Cardiac fibroblast (primary cell): ENCODE measurements at places on chromosomes 6 and 20.

DNA sequence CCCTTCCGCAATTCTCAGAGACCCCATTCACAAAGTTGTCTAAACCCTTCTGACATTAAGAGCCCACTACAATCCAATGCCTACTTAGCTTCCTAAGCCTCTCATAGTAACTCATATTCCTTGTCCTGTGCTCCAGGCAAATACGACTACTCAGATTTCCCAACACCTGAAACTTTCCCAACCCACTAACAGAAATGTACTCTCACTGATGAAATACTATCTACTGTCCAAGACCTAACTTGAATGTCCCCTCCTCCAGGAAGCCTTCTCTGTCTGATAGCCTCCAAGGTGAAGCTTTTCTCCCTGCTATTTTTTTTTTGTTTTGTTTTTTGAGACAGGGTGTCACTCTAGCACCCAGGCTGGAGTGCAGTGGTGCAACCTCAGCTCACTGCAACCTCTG lies 30.4 kb downstream of the GPLD1 start:
- no peak for DNase-seq

DNA sequence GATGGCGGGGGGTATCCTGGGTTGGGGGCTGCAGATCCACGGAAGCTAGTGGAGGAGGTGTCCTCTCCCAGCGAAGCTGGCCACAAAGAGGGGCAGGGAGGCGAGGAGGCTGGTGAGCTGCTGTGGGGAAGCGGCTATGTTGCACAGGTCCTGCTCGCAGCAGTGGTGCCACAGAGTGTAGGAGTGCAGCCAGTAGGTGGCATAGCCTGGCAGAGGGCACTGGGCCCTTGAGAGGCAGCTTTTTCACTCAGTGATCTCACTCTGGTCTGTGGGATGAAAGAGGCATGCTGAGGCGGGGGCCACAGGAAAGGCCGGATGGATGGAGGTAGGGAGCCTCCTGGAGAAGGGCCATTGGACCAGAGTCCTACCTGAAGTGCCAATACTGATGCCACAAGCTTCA lies 2.9 kb upstream of the LY6G6D start:
- no peak for DNase-seq

- no peak for DNase-seq
Observed at GRCh38 chr20:33071198-33071597, 8.2 kb upstream of the BPIFB4 start.

DNA sequence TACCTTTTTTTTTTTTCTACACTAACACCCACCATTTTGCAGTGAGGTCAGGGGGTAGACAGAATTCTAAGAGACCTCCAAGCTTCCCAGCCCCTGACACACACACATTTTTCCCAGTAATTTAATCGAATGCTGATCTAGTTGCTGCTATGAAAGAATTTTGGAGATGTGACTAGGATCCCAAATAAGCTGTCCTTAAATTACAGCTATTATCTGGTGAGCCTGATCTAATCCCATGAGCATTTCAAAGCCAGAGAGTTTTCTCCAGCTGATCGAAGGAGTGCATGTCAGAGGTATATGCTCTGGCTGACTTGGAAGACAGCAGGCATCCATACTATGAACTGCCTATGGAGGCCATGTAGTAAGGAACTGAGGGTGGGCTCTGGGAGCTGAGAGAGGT lies 503.8 kb upstream of the MARCKS start:
- DNase-seq = no peak

- no peak for DNase-seq
Observed at GRCh38 chr20:36468149-36469000, 72.9 kb upstream of the MYL9 start.

DNA sequence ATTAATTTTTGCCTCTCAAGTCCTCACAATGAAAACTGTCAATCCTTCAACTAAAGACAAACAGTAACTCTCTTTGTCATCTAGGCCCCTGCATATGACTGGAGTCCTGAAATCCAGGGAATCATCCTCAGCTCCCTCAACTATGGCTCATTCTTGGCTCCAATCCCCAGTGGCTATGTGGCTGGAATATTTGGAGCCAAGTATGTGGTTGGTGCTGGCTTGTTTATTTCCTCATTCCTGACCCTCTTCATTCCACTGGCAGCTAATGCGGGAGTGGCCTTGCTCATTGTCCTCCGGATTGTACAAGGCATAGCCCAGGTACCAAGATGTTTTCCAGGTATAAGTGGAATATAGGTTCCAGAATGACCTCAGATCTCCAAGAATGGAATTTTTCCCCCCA lies 15.4 kb downstream of the SLC17A4 start:
- DNase-seq = peak; percentile 8

- peak; percentile 72 for DNase-seq
Observed at GRCh38 chr6:14046476-14047068, 71.0 kb upstream of the CD83 start.

GRCh38 chr6:169991031-169991390 lies 239.6 kb downstream of the ERMARD start:
- no peak for DNase-seq

DNA sequence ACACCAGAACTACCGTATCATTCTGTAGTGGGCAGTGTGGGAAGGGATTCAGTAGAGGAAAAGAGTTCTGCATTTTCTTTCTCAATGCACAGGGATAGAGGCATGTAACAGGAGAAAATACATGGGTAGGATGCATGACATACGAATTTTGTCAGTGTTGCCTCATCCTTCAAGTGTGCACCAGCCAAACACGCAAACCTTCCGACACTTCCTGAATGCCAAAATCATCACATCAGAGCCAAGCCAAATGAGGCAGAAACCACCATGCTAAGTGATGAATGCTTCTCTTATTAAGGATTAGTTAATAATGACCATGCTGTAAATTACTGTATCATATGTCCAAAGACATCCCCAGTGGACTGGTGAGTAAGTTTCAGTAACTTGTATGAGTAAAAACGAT lies 27.3 kb downstream of the RAMACL start:
- DNase-seq = peak; percentile 78

DNA sequence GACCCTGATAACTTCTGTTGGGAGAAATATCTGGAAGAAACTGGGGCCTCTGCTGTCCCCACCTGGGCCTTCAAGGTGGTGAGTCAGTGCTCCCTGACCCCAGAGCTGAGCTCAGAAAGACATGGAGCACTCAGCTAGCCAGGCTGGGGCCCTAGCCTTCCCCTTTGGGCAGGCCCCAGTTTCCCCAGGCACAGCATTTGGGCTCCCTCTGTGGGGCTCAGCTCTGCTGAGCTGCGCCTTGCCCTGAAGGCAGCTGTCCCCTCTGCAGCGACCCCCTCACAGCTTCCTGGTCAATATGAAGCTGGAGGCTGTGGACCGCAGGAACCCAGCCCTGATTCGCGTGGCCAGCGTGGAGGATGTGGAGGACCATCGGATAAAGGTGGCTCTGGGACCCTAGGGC lies 24.8 kb upstream of the SGK2 start:
- no peak for DNase-seq

- DNase-seq = no peak
Observed at GRCh38 chr6:17483391-17484016, 90.1 kb downstream of the CAP2 start.

DNA sequence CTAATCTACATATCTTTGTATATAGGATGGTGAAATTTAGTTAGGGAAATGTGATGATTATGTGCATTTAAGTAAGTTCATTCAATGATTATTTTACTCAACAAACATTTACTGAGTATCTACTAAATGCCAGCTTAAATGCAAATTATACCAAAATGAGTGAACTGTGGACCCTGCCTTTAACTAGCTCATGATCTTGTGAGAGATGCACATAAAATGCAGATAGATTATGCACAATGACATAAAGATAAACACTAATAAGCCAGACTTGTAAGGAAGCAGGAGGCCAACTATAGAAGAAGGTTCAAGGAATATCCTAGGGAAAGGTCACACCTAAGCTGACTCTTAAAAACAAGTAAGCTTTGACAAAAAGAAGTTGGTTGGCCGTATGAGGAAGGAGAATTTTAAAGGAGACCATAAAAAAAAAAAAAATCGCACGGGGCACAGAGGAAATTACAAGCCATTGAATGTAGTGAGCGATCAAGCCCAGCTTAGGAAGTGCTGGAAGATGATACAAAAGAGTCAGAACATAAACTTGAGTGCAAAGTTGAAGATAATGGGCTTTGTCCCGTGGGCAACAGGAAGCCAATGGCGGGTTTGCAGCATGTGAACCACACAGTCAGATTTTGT lies 107.9 kb downstream of the NRSN1 start:
- no peak for DNase-seq

DNA sequence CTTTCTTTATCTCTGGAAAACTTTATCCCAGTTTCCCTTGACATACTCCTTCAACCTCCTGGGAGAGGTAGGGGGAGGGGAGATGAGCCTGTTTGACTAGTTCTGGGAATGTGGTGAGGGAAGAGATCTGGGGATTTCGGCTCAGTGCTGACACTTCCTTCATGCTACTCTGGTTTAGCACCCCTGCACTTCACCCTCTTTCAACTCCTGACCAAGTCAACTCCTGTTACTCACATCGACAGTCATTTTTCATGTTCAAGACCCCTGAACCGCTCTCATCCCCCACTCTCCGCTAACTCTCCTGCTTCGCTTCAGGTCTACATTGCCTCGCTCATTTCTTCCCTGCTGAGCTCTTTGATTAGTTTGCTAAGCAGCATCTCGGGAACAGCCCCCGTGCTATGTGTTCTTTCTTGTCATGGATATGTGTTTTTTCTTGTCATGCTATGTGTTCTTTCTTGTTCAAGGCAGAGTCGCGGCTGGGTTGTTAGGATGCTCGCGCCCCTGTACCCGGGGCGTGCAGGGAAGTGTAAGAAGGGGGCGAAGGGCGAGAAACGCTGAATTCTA lies 16.6 kb upstream of the TRIM27 start:
- DNase-seq = no peak

GRCh38 chr6:22036699-22037098 lies 260.1 kb downstream of the PRL start:
- no peak for DNase-seq

GRCh38 chr20:24460712-24461111 lies 8.7 kb upstream of the SYNDIG1 start:
- no peak for DNase-seq
